ENCODE measurements at places on chromosomes 1 and 21.

- no peak for DNase-seq
These were observed 19.1 kb upstream of the IKBKE start for GRCh38 chr1:206451134-206451686.

GRCh38 chr1:208988811-208989222, 594.7 kb upstream of the CAMK1G start:
- DNase-seq: no peak

DNA sequence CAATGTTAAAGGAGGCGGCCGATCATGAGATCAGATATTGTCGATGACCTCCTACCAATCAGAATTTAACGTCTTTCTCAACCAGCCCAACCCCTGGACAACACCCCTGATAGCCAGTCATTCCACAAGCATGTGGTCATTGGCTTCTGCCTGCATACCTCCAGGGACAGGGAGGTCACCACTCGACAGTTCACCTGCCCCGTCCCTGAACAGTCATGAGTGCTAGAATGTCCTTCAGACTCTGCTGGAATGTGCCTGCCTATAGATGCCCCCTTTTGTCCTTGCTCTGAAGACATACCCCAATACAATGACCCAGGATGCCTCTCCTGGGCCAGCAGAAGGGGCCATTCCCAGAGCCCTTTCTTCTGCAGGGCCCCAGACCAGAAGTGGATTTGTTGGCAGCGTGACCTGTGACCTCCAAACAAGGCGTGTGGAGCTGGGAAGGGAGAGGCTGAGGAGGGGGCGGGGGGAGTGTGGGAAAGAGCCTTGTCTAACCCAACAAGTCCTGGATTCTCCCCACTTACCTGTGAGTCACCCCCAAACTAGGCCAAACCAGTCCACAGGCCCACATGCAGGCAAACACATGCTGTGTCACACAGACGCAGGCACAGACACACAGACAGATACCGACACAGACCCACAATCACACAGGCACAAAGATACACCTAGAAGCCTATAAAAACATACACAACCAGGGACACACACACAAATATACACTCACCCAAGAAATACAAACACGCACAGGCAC, 2.2 kb downstream of the CRYBG2 start:
- no peak for DNase-seq

DNA sequence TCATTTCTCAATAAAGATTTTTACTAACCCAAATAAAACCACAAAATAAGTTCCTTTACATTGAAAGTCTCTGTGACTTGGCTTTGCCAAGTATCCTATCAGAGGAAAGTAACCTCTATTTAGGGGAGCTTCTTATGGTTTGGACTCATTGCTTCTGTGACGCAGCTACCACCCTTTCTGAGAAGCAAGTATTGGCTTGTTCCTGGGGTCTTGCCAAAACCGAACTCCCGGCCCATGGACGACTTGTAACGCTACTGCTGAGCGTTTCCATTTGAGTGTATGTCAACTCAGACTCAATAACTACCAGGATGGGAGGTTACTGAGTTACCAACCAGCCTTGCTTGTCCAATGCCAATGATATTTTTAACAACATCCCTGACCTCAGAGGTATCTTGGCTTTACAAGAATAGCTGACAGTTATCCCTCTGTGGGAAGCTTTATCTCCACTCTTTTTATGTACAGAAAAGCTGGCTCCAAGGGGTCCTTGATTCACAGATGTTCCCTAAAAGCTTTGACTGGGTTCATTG, 911.9 kb downstream of the TTLL7 start:
- DNase-seq: no peak

- DNase-seq: no peak
These were observed 70.5 kb upstream of the HSPA13 start for GRCh38 chr21:14453339-14454015.

- DNase-seq: no peak
These were observed 60.9 kb downstream of the SIPA1L2 start for GRCh38 chr1:232568906-232569553.
